Transverse colon (tissue), 4 donors: ENCODE measurements at places on chromosomes 6 and 20. TPM values are rescaled to one million over a fixed set of nuclear protein-coding genes. Genes with fewer than 3 reads are reported as not detected.

Gene SPEF1
- 0.14 TPM for total RNA-seq

Gene BHLHE23
- not detected for total RNA-seq

- DNase-seq, result no peak
Observed at GRCh38 chr20:10313701-10314100, 95.1 kb downstream of the SNAP25 start.

Gene MEI4
- not detected for total RNA-seq

Gene SLC22A2
- not detected for total RNA-seq

- no peak for DNase-seq
Observed at GRCh38 chr20:25547063-25547462, 38.3 kb downstream of the NINL start.

DNA sequence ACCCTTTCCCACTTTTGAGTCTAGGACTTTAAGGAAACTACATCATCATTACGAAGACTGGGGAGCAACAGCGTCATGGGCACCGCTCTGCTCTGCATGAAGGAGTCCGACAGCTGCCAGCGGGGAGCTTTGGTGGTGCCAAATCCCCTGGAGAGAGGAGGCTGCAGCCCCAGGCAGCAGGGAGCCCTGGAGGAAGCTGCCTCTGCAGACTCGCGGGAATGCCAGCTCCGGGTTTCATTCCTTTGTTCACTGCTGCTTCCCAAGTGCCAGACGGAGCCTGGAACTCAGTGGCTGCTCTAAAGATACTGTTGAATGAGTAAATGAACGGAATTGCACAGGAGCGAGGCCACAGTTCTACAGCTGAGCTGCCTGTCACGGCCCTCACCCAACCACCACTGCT, 196.5 kb upstream of the THBS2 start:
- DNase-seq, result no peak

DNA sequence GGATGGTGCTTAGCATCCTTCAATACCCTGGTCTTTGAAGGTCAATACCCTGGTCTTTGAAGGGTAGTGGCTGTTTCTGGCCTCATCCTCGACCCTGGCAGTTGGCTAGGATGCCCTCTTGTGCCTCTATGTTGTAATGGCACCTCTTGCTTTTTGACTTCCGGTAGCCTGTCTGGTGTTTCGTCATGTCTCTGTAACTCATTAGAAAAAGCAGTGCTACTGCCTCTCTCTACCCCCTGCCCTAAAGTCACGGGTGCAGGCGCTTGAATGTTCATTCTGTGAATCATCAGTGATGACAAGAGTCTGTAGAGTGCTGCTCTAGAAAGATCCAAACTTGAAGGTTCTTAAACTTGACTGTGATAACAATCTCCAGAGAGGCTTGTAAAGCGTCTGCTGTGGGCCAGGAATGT, 28.3 kb downstream of the RSPO4 start:
- DNase-seq, result peak; percentile 12

Gene C6orf58
- not detected for total RNA-seq

DNA sequence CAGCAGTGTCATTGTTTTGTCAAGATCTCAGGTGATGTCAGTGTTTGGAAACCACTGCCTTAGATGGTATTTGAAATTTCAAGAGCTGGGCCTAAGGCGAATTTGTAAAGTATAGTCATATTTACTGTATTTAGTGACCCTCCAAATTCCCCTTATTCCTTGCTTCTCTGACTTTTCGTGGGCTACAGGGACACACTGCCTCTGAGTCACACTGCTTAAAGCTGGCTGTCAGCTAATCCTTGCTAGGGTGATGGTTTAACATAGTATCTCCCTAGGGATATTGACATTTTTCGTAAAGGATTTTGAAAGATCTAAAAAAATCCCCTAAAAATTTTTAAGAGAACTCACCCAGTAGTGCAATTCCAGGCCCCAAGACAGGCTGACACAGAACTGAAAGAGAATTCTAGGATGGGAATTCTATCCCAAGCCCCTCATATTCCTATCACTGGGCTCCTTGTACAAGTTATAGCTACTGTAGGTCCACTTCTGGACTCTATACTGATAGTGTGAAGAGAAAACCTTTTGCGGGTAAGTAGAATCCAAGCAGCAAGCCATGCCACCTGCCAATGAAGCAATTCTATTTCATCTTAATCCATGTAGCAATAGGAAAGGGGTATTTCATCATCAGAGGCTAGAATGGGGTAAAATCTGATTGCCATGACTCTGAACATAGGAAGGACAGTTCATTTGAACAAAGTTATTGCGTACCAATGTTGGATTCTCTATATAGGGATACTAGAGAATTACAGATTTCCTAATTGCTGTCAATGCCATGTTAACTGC, 4.3 kb downstream of the BMP6 start:
- DNase-seq, result no peak

GRCh38 chr20:2224368-2224639, 71.5 kb upstream of the TGM3 start:
- DNase-seq, result no peak

DNA sequence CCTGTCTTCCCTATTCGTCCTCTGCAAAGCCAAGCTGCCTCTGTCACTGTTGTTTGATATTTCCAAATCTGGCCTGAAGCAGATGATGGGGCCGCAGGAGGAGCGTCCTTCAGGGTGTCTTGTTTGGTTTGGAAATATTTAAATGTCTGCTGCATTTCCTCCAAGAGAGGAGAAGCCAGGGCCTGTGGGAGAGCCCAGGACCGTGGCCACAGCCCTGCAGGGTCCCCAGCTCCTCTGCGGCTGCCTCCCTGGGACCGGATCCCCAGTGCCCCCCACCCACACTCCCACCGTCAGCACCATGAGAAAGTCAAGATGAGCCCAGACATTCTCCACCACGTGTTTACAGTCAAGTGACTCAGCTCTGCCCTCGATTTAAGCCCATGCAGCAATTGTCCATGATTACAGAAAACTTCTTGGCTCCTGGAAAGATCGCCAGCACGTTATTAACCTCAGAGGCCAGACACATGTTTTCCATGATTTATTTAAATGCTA, 18.2 kb downstream of the FOXF2 start:
- no peak for DNase-seq

Gene ADGRF1
- total RNA-seq, result not detected

Gene BMP5
- total RNA-seq, result 1.8 TPM

DNA sequence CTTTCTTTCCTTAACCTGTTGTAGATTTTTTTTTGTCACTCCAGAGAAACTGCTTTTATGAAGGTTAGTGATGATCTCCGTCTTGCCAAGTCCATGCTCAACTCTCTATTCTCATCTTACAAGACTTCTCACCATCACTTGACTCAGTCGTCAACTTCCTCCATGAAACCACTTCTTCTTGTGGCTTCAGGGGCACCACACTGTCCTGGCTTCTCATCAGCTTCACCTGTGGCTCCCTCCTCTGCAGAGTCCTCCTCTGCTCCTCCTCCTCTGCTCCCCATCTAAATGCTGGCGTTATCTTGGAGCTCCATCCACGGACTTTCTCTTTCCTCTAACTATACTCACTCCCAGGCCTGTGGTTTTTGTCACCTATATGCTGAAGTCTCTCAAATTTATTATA, 187.5 kb downstream of the BACH2 start:
- no peak for DNase-seq

DNA sequence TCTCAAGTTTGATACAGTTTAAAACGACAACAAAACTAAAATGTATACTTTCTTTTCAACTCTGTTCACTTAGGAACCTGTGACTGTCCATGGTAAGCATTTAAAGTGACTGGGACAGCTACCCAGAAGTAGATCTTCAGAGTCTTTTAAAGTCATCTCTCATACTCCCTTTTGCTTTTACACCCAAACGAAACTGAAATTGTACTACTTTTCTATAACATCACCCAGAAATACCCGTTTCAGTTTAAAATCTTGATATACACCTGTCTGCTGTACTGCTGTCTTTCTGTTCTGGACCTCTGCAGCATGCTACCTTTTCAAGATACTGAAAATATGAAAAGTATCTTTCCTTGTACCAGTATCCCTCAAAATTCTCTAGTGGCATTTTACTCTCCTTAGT, 170.4 kb upstream of the THEMIS start:
- DNase-seq, result no peak

DNA sequence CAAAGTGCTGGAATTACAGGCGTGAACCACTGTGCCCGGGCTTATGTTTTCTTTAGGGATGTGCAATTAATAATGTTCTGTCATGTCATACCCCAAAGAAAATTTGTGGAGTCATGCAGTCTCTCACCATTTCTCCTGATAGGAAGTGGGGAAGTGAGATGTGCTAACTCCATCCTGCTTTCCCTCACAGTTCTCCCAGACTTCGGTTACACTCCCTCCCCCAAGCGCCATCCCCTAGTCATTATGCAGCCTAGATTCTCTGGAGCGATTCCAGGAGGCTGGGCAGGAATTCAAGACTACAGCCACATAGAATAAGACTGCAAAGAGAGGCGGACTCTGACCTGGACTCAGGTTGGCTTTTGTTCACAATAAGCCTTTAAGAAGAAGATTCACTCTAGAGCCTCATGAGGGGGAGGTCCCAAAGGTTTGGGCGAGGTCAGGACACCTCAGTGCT, 271.4 kb downstream of the ALDH8A1 start:
- DNase-seq, result peak; percentile 86

DNA sequence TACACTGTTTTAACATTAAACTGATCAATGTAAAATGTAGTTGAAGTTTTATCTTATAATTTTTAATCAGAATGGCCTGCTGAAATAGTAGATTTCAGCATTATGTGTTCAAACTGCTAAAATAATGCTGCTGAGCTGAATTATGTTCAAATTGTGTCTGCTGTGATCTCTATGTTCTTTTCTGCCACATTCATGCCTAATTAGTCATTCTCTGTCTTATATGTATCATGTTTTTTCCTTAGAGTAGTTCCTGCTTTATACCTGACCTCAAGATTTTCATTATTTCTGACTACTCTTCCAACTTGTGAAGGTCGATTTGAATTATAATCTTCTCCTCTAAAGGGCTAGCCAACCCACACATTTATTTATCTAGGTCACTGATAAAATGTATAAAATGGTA, 476.7 kb upstream of the EPHA7 start:
- DNase-seq, result no peak

DNA sequence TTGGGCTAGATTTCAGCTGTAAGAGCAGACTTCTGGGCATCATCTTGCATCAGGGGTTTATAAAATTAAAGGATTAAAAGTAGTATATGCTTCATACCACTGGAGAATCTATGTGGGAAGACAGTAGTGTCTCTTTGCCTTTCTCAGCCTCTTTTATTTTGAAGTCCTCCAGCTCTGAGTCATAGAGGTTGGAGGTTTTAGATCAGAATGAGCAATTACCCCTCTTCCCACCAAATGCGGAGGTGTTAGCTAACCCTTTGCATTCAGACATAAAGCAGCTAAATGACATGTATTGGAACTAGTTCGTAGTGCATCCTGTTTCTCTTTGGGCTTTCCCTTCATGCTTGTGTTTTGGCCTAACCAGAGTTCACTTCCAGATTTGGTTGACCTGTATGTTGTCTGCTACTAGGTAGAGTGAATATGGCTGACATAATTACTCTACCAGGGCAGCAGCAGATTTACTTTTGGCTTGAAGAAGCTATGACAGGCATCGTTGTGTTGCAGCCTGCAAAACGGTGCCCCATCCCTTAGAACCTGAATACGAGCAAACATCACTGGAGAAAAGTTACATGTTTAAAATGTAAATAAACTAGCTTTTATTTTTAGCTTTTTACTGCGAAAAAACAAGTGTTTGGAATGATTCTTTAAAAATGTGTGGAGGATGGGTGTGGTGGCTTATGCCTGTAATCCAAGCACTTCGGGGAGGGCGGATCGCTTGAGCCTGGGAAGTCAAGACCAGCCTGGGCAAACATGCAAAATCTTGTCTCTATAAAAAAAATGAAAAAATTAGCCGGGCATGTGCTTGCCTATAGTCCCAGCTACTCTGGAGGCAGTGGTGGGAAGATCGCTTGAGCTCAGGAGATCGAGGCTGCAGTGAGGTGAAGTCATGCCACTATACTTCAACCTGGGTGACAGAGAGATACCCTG, 82.2 kb downstream of the MYO6 start:
- DNase-seq, result no peak

Gene COL12A1
- 45.1 TPM for total RNA-seq

Gene MDFI
- not detected for total RNA-seq

Gene TUBB1
- not detected for total RNA-seq

DNA sequence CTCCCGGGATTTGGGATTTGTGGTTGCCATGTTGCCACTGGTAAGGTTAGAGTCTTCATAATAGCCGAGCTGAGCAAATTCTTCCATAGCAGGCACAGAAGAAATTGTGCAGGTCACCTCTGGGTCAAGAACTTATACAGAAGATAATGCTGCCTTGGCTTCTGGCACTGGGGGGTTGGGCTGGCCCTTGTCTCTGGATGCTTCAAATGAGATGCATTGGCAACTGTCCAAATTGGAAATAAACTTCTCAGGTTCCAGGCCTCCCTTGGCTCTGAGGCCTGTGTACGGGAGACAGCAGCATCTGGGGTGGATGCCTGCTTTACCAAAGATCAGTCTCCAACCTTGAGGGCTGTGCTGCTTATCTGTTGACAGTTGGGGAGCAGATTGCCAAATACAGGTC, 26.2 kb downstream of the MYO6 start:
- DNase-seq, result no peak

Gene MOXD1
- not detected for total RNA-seq

DNA sequence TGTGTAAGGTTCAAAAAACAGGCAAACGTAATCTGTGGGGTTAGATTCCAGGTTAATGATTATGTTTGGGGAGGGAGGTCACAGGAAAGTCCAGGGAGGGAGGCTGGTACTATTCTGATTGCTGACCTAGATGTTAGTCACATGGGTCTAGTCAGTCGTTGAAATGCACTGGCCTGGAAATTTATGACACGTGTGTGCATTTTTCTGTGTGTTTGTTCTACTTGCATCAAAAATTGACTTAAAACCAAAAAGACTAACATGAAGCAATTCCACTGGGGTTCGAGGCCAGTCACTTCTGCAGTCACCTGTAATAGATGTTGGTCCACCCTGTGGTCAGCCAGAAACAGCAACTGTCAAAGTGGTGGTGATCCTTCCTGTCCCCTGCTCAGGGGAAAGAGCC, 104.2 kb upstream of the MLN start:
- no peak for DNase-seq

GRCh38 chr6:150153905-150154492, 11.2 kb downstream of the PPP1R14C start:
- no peak for DNase-seq

GRCh38 chr6:109056661-109057060, 38.0 kb downstream of the SESN1 start:
- DNase-seq, result no peak
